Cerebellar nuclear complex (tissue), 1 donor: ENCODE measurements at places on chromosomes 3 and 15.

GRCh38 chr3:60758831-60759230 is 492.4 kb downstream of the FHIT start:
- DNase-seq, result no peak

DNA sequence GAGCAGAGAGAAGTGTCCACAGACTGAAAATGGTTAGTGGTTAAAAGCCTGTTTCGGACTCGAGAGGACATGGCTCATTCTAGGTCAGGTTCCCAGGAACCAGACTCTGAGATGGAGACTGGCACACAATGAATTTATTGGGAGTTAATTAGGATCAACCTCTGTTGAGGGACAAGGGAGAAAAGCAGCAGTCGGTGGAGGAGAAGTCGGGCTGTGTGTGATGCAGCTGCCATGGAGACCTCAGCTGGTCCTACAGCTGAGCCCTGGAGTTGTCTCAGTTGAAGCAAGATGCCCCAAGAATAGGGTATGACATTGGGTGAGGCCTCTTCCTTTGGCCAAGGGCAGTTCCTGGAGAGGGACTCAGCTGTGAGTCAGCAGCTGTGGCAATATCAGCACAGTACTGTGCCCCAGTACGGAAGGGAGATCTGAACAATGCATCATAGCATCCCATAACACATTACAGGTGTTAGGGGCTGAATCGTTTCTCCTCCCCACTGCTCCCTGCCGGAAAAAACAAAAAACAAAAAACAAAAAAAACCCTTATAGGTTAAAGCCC is 105.4 kb downstream of the ABHD5 start:
- DNase-seq, result no peak

GRCh38 chr15:39698444-39699390 is 83.9 kb downstream of the FSIP1 start:
- no peak for DNase-seq

- DNase-seq, result no peak
Observed at GRCh38 chr3:195001261-195001660, 269.7 kb downstream of the XXYLT1 start.

GRCh38 chr15:77634266-77634962 is 1.7 kb upstream of the LINGO1 start:
- DNase-seq, result no peak

GRCh38 chr3:107001635-107002034 is 375.6 kb upstream of the CCDC54 start:
- DNase-seq, result no peak

DNA sequence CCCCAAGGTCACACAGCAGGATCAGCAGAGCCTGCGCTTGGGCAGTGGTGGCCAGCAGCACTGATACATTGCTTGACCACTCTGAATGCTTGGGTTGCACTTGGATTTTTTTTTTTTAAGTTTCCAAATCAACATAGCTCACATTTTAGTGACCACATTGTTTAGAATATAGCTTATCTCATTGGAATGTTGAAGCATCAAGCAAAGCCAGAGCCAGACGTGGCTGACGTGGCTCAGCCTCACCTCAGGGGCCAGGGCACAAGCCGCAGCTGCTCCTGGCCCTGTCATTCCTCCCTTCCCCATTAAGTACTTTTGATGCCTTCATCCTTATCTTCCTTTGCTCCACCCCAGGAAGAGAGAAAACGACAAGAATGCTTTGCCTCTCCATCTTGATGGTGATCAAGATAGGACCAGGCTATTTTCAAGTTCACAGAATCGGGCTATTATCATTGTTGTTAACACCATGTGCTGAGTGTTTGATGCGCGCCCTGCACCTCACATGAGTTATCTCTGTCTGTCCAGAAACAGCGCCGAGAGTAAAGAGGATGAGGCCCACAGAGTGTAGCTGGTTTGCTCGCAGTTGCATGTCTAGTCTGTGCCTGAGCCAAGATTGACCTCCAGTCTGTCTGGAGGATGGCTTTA is 75.8 kb downstream of the AAGAB start:
- no peak for DNase-seq

GRCh38 chr3:133384331-133385027 is 15.4 kb upstream of the BFSP2 start:
- DNase-seq, result no peak

DNA sequence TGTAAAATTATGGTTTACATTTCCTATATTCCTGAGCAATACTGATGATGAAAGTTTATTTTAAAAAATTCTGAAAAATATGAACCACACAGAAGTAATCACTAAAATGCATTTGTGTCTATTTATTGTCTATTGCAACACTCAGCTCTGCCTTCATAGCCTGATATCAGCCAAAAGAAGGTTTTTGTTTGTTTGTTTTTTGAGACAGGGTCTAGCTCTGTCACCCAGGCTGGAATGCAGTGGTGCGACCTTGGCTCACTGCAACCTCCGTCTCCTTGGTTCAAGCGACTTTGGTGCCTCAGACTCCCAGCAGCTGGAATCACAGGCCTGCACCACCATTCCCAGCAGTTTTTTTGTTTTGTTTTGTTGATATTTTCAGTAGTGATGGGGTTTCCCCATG is 1560.2 kb downstream of the SI start:
- no peak for DNase-seq

DNA sequence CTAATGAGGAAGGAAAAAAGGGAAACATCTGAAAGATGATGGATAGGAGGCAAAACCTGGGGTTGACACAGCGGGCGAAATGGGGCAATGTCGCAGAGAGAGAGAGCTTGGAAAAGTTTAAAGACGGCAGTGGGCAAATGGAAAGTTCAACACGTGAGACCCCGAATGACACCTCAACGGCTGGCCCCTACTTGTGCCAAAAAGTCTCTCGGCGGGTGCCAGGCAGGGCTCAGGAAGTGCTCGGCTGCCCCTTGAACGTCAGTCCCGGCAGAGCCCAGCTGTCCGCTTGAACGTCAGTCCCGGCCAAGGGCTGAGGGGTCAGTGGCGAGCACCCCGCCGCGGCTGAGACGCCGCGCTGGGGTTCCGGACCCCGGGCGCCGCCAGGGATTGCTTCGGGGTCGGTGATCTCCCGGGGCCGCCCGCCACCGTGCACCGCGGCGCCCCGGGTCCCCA is 658 bp downstream of the EOGT start:
- DNase-seq, result no peak

- DNase-seq, result no peak
Observed at GRCh38 chr3:46416125-46416810, 9.2 kb downstream of the CCRL2 start.

- DNase-seq, result no peak
Observed at GRCh38 chr3:145899241-145899640, 261.7 kb downstream of the PLOD2 start.

DNA sequence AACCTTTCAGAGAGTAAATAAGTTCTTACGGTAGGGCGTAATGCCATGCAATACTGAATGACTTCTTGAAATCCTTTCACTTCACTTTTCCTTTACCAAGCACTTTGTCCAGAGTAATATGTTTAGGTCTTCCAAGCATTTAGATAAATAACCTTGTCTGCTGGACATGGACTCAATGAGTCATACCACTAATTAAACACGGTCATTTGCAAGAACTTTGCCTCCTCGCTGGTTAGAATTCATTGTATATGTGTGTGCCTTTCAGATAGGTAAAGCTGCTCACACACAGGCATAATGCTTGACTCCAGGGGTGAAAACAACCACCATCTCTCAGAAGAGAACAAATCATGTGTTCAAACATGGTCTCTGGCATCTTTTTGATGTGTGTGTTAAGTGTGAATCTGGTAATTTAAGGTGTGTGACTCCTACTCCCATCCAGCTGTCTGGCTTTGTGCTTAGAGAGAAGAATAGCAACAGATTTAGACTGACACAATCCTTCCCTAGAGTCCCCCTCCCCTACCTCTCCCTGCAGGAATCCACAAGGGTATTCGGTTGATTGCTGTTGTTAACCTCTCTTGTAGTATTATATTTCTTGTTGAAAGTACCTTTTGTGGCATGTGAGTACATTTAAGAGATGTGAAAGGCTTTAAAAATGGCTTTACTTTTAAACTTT is 419.0 kb downstream of the CNTN4 start:
- DNase-seq, result no peak

DNA sequence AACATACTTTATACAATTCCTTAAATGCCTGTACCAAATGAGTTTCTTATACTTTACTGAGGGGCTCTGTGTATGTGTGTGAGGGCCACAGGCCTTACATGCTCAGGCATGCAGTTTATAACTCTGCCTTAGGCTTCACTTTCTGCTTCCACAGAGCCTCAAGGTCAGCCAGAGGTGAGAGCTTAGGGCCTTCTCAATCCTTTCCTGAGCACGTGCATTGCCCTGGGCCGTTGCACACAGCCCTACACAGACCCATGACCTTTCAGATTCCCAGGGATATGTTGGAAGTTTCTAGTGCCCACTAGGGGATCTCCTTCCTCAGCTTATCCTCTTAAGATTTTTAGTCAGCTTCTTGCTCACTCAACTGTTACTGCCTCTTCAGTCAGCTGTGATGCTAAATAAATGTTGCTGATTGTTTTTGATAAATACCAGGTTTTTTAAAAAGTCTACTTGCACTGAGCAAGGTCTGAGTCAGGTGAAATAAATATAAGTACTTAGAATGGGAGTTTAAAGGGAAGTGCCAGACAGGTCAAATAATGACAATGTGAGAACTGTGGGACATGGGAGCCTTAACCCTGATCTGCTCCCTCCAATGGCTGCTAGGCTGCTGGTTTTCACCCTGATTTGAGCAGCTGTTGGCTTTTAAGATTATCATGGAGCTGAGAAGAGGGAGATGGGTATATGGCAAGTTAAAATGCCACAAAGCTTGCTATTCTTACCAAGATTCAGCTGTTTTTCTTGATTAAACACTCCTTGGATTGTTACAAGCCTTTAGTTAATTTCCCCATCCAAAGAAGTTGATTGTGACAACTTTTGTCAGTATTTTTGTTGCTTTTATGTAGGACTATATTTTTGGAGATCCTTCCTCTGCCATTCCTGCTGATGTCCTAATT is 169.5 kb downstream of the PLD1 start:
- no peak for DNase-seq

DNA sequence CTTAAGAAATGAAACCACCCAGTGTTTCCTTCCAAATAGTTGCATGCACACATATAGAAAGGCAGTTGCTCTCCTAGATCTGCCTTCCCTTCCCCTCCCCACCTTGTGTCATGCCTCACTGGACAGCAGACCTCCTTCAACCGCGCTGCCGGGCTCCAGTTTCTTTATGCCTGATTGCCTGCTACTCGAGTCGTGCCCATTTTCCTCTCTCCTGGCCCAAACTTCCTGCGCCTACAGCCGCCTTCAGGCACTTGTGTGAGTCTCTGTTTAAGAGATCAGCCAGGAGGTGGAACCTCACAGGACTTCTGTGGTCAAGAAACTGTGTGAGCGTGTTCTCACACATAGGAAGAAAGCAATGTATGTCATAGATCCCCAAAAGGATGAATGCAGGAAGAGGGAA is 8.8 kb upstream of the FAM107A start:
- DNase-seq, result no peak

DNA sequence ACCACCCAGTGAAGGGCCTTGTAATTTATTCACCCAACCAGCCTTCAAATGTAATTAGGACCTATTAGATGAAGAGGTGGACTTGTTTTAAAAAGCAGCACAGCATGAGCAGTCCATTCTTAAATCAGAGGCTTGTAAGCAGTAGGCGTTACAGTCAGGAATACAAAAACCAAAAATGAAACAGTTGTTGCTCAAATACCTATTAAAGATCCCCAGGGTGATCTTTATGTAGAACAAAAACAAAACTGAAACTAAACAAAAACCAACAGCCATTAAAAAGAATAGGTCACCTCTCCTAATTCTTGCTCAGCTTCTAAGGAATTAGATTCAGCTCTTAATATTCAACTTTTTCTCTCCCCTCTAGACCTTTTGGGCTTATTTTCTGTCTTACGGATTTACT is 104.9 kb upstream of the ST8SIA2 start:
- no peak for DNase-seq

GRCh38 chr15:101012326-101013200 is 93.4 kb downstream of the LRRK1 start:
- DNase-seq, result no peak

GRCh38 chr3:116971531-116971930 is 262.0 kb downstream of the TUSC7 start:
- DNase-seq, result no peak

- DNase-seq, result no peak
Observed at GRCh38 chr3:53775834-53776251, 70.4 kb downstream of the CHDH start.

DNA sequence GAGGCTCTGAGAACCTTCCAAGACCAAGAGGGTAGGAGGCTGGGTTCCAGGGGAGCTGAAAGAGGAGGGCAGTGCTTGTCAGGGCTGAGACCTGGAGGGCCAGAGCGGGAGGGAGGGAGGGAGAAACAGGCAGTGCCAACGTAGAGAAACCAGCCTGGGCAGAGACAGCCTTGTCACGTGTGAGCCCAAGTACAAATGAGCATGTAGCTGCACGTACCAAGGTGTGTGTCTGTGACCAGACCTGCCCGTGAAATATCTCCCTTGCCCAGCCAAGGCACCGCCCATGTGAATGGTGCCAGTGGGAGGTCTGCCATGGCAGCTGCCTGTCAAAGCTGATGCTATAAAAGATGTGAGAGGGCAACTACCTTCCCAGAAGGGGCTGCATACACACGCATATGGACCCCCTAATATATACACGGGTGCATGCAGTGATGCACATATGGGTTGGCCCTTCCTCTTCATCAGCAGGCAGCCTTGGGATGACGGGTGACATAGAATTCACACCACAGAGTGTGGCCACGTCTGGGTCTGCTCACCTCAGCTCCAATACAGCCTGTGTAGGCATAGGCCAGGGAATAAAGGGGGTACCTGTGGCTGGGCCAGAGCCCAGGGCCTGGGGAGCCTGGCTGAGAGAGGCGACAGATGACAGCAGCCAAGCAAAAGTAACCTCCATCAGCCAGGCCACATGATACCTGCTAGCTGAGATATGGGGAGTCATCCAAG is 7.8 kb upstream of the CTDSPL start:
- no peak for DNase-seq

- DNase-seq, result no peak
Observed at GRCh38 chr15:57559875-57560274, 31.8 kb upstream of the MYZAP start.

- DNase-seq, result no peak
Observed at GRCh38 chr15:41788262-41788661, 14.0 kb downstream of the MAPKBP1 start.

DNA sequence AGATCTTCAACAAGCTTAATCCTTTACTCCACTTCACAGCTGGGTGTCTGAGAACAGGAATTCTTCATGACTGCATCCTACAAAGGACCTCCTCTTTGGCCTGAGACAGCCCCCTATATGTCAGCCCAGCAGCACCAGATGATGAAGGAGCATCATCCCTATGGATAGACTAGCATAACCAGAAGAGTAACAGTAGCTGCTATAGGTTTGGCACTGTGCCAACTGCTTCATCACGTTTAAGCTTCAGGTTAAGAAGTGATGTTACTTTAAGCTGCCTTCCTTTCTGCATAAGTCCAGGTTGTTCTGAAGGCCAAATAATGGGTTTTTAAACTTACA is 50.6 kb downstream of the CMSS1 start:
- DNase-seq, result no peak

- no peak for DNase-seq
Observed at GRCh38 chr15:82737975-82738374, 28.3 kb upstream of the AP3B2 start.

- no peak for DNase-seq
Observed at GRCh38 chr15:60179786-60180391, 175.8 kb downstream of the FOXB1 start.

DNA sequence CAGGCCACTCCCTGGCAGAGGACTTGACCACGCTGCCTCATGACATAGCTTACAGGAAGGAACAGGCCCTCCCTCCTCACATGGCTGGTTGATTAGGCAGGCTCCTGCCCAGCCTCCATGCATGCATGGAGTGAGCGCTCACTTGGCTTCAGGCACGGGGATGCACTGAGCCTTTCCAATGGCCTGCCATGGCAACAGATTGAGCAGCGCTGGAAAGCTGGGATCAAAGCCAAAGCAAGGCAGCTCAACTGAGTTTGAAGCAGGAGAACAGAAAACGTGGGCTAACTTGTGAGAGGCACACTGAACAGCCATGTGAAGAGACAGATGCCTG is 5.9 kb upstream of the GRAMD2A start:
- peak; percentile 99 for DNase-seq
